Activated CD8-positive, alpha-beta memory T cell treated with anti-CD3 and anti-CD28 coated beads for 1 hour (primary cell): ENCODE measurements at places on chromosomes 13 and 19.

DNA sequence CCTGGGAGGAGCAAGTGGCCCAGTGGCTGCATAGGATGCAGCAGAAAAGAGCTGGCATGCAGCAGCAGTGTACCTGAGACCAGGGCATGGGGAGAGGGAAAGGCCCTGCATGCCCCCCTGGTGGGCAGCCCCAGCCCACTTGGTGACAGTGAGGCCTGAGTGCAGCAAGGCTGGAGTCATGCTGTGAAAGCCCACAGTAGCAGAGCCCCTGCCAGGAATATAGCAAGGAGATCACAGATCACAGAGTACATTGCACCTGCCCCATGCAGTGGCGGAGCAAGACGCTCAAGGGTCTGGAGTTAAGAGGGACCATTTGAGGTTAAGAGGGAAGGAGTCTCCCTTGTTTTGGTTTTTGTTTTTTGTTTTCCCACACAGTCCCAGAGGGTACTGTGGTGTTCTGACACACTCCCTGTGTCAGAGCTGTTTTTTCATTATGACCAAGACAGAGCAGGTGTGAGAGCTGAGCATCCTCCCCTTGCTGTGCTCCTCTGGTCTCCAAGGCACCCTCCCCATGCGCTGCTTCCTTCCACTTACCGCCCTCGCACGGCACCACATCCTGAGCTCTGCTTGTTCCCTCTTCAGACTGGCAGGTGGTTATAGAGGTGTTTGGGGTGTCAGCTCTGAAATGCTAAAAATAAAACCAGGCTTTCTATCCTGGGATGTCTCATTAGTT is 85.0 kb upstream of the UBL3 start:
- DNase-seq = peak; percentile 43

DNA sequence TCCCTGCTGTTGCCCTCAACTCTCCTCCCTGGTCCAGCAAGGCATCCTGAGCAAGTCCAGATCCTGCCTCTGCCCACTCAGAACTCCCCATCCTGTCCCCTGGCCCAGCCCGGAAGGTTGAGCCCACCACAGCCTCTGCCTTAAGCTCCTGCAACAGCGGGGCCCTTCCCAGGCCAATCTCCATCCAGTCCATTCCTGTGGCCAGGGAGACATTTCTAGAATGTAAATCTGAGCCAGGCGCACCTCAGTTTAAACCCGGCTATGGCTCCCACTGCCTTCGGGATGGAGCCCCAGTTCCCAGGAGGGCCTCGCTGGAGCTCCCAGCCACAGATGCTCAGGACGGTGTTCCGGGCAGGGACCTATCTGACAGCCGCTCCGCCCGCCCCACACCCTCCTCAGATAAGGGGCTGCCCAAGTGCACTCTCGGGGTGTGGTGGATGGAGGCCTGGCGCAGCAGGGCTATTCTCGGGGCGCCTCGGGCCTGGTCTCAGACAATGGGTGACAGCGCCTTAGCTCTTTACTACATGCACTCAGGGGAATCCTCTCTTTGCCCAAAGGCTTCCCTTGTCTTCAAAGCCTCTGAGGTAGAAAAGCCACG is 5.3 kb downstream of the TRAPPC6A start:
- DNase-seq = no peak

- peak; percentile 65 for DNase-seq
These were observed 10.4 kb upstream of the RASA3 start for GRCh38 chr13:114142640-114143490.

GRCh38 chr19:41911889-41912731 is 16.1 kb downstream of the ERFL start:
- DNase-seq = no peak

GRCh38 chr19:19835560-19836038 is 14.0 kb upstream of the ZNF506 start:
- no peak for DNase-seq

DNA sequence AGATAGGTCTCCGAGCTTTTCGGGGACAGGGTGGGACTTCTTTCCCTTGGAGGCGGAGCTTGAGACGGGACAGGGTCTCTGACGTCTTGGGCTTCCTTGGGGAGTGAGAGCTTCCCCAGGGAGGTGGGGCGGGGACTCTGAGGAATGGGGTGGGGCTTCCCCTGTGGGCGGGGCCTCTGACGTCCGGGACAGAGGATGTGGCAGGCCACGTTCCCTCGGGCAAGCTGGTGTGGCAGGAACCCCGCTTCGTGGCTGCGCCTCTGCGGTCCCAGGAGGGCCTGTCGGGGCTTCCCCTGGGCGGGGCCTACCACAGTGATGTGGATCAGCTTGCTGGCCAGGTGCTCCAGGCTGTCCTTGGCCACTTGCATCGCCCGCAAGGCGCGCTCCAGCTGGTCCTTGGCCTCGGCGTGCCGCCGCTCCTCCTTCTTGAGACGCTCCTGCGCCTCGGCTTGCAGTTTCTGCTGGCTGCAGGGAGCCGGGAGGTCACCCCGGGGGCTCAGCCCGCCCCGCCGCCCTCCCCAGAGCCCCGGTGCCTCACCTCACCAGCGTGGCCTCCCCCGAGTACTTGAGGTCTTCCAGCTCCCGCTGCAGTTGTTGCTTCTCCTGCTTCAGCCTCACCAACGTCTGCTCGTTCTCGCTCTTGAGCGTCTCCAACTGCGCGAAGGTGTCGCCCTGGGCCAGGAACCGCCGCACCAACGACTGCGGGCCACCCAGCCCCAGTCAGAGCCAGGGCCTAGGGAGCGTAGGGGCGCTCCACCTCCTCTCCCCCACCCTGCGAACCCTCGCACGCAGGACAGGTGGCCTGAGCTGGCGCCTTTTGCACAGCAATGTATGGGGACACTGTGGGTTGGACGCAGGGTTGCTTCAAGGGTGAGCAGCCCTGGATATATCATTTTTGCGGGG is 3.3 kb upstream of the RGL3 start:
- peak; percentile 32 for DNase-seq

- peak; percentile 33 for DNase-seq
These were observed at the start of gene TICAM1 for GRCh38 chr19:4831304-4831978. Gene TICAM1, minus strand, starts transcription at chr19:4831712. Its CDS starts 13,335 bp downstream, at chr19:4818377.

DNA sequence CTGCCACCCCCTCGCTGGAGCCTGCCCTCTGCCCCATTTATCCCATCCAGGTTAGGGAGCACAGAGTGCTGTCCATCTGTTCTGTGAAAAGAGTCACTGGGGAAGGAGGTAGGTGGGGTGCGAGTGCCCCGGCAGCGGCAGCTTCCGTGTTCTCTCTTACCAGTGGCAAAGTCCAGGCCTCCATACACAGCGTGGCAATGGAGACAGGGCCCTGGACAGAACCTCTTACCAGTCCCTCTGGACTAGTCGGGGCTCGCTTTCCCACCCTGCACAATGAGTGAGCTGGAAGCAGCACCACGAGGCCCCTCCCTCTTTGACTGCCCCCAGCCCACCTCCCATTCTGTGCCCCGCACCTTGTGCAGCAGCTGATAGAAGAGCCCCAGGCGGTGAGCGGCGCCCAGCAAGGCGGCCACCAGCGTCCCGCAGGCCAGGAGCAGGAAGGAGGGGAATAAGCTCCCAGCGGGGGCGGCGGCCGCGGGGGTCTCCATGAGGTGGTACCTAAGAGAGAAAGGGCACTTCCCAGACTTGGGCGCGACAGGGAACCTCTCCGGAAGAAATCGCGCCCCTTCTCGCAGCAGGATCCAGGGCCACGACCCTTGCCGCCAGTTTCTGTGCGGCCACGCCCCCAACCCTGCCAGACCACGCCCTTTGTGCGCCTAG is 17.5 kb downstream of the SYDE1 start:
- peak; percentile 77 for DNase-seq

DNA sequence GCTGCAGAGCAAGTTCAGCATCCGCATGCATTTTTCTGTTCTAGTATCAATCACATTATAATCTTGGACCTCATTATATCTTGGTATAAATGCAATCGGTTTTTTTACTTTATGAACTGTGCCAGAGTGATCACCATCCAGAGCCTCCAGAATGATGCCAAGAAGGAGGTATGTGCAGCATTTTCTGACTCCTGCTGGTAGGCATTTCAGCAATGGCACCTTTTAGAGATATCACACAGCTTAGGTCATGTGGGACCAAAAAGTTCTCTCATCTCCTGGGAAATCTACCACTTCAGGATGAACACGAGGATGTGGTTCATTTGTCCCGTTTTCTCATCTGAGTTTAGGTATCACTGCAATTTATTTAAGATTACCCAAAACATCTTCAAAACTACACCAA is 220.4 kb downstream of the VWA8 start:
- DNase-seq = no peak

- DNase-seq = no peak
These were observed 15.9 kb upstream of the IZUMO2 start for GRCh38 chr19:50178859-50179537.

DNA sequence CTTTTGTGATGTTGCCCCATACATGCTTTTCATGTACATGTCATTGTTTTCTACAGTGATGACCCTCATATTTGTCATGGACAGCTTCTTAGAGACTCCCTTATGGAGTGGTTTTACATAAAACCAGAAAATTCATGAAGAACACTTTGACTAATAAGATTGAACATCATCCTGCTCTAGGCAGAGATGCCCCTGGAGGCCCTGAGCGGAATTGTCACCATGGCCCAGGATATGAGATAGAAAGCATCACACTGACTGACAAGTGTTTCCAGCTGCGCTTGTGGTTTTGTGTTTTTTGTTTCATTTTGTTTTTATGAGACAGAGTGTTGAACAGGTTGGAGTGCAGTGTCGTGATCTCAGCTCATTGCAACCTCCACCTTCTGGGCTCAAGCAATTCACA is 22.2 kb downstream of the ZNF701 start:
- DNase-seq = no peak

DNA sequence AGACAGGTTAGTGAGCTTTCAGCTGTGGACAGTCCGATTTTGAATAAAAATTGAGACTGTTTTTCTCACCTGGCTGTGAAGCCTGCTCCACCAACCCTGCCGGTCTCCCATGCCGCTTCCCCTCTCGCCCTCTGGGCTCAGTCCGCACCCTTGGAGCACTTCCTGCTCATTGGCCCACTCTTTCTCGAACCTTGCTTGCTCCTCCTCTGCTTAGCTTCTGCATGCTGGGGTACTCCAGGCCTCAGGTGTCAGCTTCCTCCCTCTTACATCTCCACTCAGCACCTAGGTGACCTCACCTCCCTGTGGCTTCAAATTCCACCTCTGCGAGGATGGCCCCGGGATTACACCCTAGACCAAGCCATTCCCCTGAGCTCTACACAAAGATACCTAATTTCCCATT is 39.6 kb downstream of the C13orf42 start:
- DNase-seq = no peak

DNA sequence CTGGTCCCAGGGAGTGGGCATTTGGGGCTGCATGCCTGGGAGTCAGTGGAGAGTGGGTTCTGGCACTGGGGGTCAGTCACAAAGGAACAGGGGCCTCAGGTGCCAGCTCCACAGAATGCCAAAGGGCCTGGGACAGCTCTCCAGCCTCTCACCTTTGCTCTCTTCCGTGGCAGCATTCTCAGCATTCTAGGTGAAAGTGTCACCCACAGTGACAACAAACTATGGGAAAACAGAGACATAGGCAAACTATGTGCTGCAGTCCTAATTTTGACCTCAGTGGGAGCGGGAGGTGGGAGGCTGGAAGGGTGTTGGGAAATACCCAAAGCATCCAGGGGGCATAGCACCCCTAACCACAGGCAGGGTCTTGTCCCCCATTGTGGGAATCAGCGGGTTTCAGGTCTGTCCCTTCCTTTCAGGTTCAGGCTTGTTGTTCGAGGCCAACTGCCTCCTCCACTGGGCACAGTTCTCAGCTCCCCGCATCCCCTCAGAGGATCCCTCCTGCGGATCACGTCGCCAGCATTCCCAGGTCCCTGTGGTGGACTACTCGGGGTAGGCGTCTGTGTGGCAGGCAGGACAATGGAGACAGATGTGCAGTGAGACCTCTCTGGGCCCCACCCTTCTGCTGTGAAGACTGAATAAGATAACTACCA is 52.4 kb downstream of the TSHZ3 start:
- DNase-seq = no peak

DNA sequence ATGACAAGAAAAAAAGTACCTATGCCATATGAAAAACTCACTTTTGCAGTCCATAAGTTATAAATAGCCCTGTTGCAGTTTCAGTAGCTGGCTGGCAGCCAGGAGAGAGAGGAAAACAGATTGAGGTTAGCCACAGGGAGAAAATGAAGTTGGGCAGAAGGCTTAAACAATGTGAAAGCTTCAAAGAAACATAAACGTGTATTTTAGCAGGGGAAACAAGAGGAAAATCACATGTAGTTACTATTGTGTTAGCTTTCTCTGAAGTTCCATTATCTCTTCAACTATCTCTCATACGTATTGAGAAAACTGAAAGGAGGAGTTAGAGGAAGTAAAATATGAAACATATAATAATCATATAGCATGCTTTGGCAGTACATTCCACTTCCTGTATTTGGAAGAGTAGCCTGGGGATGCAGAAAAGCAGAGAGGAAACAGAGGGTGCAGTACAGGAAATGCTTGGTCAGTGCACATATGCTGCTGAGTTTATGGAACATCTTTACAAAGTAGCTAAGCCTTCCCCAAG is 1551.1 kb downstream of the EFNB2 start:
- DNase-seq = no peak

- no peak for DNase-seq
These were observed 7.5 kb downstream of the PLA2G4C start for GRCh38 chr19:48102870-48103751.

DNA sequence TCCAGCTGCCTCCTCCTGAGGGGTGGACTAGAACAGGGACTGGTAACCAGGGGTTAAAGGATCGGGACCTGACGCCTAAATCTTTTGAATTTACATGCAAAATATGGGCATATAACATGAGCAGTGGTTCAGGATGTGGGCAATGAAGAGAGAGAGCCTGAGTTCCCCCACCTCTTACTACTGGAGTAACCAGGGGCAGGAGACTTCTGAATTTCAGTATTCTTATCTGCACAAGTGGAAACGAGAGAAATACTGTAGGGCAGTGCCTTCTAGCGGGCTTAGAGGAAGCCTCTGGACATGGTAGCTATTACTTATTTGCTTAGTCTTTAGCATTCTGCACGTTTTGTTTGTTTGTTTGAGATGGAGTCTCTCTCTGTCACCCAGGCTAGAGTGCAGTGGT is 26.3 kb downstream of the BCAT2 start:
- DNase-seq = no peak

DNA sequence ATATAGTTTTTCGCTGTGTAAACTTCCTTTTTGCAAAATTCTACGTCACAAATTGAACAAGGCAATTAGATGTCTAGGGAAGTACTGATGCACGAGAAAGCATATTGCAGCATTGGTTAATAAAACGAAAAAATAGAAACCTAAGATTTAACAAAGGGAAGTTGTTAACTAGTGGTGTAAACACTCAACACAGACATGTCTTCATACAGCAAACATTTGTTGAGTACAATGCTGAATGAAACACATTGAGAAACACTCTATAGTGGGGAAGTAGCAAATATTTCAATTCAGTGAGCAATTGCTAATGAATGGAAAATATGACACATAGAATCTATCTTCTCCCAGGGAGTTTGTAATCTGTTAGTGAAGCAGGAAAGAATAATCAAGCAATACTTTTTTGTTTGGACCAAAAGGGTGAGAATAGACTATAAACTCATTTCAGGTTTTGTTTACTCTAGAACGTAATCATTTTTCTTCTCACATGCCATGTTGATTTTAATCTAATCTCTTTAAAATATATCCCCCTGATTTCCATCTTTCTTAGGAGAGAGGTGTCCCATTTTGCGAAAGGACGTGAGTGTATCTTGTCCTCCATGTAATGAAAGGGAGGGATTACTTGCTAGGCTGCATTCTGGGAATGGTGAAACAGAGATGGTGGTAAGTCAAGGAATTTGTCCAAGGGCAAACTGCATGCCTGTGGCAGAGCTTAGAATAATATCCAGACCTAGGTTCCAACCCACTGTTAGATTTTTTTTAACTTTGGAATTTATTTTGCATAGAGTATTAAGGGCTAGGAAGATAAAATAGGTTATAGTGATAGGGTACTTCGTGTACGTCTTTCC is 1.7 kb upstream of the ANKRD10 start:
- no peak for DNase-seq
